Head of caudate nucleus (tissue), 42 donors: ENCODE measurements at places on chromosomes 6 and 20.

DNA sequence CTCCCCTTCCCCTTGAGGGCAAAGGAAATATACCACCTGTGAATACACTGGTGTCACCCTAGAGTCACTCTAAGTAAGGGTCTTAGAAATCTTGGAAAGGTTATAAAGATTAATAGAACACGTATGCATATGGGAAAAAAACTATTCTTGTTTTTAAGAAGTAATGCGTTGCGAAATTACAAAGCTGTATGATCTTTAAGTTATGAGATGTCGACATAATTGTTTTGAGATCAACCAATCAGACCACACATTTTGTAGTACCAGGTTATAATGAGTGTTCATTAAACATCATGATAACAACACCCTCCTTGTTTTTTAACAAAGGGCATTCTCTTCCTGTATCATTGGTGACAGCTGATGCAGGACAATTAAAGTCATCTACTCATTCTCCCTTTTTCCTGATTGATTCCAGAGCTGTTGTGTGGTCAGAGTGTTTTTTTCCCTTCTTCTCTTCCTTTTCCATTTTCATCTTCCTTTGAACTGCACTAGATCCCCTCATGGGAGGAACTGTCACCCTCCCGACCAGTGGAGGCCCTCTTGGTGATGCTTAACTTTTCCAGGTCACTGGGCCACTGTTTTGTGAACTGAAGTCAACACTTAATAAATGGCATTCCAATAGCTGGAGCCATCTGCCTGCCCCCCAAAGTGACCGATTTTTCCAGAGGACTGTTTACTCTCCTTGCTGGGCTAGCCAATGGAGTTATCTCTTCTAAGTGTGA, 37.0 kb downstream of the PRDM1 start:
- no peak for DNase-seq

- DNase-seq, result no peak
Measured at GRCh38 chr6:66930559-66931290, 1223.7 kb upstream of the EYS start.

- DNase-seq, result no peak
Measured at GRCh38 chr6:128570680-128571063, 50.3 kb upstream of the PTPRK start.

- DNase-seq, result no peak
Measured at GRCh38 chr20:18225632-18226031, 62.7 kb upstream of the ZNF133 start.

- DNase-seq, result no peak
Measured at GRCh38 chr20:41308726-41309413, 8.7 kb downstream of the ZHX3 start.

GRCh38 chr6:132021552-132022375, 70.6 kb upstream of the CCN2 start:
- no peak for DNase-seq
